Renal cortical epithelial cell (primary cell): ENCODE measurements at places on chromosomes 11 and 22. TPM values are rescaled to one million over a fixed set of nuclear protein-coding genes. Genes with fewer than 3 reads are reported as not detected.

Gene LARGE1
- 12.5 and 20.6 TPM in 2 replicates for total RNA-seq

Gene C11orf52
- 9.2 and 15.3 TPM in 2 replicates for total RNA-seq

DNA sequence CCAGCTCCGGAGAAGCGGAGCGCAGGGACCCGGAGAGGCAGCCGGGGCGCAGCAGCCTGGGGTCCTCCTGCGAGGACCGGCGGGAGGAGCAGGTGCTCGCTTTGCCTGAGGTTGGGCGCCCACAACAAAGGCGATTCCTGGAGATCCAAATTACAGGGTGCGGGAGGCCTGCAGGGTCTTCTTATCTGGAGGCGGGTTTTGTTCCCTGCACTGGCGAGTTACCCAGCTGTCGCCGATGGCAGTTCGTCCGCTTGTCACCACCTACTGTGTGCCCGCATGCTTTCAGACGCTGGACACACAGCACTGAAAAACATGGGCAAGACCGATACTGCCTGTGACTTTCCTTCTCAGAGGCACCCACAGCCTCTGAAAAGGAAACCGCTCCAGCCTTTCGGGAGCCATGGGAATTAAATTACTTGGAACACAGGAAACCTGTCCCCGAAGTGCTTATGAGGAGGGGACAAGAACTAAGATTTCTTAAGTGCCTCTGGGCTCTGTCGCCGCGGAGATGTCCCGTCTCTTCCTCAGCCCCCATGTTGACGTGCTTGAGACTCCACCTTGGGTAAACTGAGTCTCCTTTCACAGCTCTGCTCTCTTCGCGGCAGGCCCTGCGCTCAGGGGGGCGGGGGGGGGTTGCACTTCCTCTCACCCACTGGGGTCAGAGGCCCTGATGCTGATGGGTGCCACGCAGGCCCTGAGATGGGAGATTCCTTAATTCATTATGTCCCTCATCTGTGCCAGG is 1.3 kb upstream of the ZFTA start:
- no peak for DNase-seq

DNA sequence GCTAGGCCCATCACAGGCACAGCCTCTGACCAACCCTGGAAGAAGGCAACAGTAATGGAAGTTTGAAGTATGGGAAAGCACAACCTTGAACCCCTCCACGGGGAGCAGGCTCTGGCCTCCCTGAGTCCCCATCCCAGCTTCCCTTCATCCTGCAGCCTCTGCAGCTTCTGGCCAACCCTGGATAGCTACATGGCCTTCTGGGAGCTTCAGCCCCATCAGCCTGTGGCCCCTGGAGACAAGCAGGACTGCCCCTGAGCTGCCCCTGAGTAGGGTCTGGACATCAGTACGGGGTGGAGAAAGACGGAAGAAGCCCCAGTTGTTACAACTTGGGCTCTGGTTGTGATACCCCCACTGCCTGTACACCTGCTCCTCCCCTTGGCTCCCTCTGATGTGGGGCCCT is 113.8 kb upstream of the CD82 start:
- DNase-seq: no peak

DNA sequence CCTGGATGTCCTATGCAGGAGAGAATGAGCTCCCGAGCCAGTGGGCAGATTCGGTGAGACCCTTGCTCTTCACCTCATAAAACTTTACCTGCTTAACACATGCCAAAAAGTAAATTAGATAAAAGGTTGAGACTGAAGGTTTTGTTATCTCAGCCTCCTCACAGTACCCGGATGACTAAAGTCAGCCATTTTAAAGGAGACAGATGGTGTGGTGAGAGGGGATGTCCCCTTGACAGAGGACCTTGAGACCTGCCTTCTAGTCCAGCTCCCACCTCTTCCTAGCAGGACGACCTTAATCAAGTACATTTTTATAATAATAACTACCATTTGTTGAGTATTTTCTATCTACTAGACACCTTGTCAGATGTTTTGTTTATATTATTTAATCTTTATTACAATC is 39.7 kb downstream of the C11orf91 start:
- no peak for DNase-seq

DNA sequence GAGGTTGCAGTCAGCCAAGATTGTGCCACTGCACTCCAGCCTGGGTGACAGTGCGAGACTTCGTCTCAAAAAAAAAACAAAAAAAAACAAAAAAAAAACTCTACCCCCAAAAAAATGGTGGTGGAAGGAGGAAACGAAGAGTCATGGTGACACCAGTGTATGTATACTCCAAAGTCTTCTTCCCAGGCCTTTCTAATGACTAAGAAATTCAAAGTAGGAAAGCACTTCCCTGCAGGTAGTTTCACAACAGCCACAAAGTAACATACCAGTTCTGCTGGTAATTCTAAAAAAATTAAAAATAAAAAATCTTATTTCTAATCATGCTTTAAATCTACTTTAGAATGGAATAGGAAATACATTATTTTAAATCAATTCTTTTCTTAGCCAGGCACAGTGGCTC is 72.6 kb downstream of the DENND5A start:
- DNase-seq: no peak
